ENCODE measurements at places on chromosomes 6 and 20. TPM values are rescaled to one million over a fixed set of nuclear protein-coding genes. Genes with fewer than 3 reads are reported as not detected.

DNA sequence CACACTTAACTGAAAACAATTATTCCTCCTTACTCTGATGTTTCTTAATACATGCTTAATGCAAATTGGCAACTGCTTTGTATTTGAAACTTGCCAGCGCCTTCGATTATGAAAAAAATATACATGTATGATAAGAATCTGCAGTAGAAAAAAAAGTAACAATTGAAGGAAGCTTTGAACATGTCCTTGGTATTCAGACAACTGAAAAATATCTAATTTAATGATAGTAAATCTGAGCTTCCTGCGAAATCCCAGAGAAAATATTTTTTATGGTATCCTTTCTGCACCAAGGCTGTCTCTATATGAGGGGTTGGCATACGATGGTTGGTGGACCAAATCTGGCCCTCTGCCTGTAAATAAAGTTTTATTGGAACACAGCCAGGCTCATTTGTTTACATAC, 186.2 kb downstream of the HDGFL1 start:
- DNase-seq: no peak

DNA sequence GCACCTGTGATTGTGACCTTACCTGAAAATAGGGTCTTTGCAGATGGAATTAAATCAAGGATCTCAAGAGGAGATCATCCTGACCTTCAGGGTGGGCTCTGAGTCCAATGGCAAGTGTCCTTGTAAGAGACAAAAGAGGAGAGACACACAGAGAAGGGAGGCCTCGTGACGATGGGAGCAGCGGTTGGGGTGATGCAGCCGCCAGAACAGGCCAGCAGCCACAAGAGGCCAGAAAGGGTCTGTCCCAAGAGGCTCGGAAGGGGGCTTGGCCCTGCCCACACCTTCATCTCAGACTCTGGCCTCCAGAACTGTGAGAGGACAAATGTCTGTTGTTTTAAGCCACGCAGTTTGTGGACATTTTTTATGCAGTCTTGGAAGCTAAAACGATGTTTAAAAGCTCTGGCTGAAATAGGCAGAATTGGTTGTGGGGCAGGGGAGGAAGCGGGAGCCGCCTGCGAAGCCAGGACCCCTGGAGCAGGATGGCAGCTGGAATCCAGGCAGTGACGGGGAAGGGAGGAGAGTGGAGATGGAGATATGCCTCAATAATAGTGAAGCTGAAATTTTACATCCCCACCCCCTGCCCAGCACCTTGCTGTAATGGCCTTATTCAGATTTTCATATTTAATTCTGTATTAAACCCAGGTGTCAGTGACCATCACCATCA, 216.4 kb downstream of the ANKRD60 start:
- no peak for DNase-seq

- no peak for DNase-seq
These were observed 290.9 kb downstream of the CDC5L start for GRCh38 chr6:44678252-44678935.

Gene GNL1
- 16.4 TPM for total RNA-seq

Measured in right atrium auricular region (tissue), 2 donors.